Stomach (tissue), 19 donors: ENCODE measurements at places on chromosomes 2 and 18.
A peak's percentile ranks its signal among the peaks of the same experiment; 100 is the strongest.

DNA sequence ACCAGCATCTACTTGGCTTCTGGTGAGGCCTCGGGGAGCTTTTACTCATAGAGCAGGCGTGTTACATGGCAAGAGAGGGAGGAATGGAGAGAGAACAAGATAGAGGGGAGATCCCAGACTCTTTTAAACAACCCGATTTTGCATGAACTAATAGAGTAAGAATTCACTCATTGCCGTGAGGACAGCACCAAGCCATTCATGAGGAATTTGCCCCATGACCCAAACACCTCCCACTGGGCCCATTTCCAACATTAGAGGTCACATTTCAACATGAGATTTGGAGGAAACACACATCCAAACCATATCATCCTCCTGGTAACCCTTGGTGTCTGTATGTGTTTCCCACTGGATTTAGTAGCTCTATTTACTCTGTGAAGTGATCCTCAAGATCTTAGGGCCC is 249.9 kb upstream of the SP5 start:
- DNase-seq = no peak

- no peak for DNase-seq
Observed at GRCh38 chr2:181998041-181998835, 12.6 kb downstream of the PPP1R1C start.

- peak; percentile 20 for DNase-seq
Observed at GRCh38 chr2:1652034-1652790, 92.1 kb downstream of the PXDN start.

- no peak for DNase-seq
Observed at GRCh38 chr2:13240061-13240460, 523.3 kb downstream of the TRIB2 start.

GRCh38 chr2:33384599-33384961 is 91.9 kb upstream of the RASGRP3 start:
- DNase-seq = no peak

DNA sequence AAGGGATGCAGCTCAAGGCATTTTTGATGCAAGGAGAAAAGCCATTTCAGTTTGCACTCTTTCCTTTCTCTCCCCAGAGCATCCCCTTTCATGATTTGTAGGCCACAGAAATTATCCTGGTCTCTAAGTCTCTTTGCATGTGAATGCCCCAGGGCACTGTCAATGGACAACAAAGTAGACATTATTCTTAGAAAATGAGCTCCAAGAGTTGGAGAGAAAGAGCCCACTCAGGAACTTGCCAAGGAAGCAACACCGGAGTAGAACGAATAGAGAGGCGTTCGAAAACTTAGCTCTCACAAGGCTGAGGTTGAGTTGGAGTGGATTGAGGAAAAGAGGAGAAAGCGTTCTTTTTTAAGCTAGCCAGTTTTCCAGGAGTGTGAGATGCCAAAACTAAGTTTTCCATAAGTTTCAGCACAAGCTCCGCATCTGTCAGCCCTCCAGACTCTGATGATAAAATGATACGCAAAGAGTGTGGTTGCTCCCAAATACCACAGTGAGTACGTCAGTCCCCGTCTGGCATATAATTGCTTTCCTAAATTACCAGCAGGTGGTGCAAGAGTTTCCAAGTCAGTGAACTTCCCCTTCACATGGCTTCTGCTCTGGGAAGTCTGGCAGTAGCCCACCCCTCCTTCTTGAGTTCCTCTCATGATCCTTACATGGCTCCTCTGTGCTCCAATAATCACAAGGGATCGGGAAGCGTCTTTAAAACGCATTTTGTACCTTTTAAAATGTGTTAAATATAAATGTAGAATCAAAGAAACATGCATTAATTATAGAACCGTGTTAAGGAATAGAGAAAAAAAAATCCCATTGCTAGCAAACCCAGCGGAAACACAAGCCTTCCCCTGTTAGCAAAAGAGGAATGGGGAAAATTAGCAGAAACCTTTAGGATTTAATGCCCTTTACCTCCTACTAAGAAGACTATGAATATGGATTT is 1060.6 kb upstream of the FANCL start:
- DNase-seq = peak; percentile 31

DNA sequence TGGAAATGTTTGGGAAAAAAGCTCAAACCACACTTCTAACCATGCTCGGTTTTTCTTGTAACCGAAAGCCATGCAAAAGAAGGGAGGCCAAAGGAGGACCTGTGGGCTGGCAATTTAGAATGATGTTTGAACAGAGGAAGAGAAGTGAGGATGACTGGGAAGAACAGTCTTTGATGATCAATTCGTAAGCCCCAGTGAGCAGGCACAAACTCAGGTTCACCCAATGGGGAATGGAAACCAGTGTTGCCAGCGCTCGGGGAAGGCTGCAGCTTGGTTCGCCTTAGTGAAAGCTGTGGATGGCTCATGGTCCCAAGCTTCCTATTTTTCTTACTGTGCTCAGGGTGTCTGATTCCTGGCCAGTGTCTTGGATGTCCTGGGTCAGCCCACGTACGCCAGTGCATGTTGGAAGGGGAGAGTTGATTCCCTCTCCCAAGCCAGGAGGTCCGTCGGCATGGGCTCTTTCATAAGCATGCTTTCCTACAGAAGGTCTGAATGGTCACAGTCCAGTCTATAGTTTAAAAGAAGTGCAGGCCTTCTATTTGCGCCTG is 79.2 kb downstream of the VAPA start:
- DNase-seq = no peak

DNA sequence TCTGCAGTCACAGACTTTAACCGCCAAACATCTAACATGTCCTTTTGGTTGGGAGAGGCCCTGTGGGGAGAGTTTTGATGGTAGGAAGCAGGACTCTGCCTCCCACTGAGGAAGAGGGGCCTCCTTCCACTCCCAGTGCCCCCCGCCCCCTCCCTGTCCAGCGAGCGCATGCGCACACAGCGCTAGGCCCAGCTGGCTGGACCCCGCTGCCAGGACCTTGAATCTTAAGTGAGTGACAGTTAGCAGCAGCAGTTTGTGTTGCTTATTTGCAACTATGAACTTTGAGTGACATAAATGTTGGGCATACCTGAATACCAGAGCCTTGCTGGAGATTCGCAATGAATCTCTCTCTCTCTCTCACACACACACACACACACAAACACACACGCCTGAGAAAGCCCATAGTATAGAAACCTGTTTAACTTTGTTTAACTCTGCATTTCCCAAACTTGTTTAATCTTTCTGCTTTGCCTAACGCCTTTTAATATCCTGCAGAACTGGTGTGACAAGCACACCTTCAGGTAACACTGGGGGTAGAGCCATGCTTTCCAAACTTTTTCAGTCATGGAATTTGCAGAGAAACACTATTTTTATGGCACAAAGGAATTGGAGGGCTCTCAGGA is 134.6 kb upstream of the SMAD2 start:
- DNase-seq = no peak

- peak; percentile 75 for DNase-seq
Observed at GRCh38 chr2:42513252-42513918, 19.6 kb upstream of the KCNG3 start.

DNA sequence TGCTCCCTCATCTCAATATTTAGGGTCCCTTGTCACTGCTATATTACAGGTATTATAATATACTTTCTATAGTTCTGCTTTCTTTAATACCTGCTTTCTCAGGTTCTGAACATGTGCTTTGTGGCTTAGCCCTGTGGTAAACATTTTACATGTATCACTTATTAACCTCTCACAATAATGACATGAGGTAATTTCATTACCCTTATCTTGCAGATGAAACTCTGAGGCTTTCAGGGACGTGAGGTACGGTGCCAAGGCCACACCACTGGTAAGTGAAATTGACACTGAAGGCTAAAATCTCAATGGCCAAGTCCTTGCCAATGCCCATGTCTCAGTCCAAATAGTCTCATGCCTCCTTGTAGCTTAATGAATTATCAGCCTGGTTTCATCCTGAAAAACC is 21.7 kb downstream of the LINC00305 start:
- DNase-seq = no peak

DNA sequence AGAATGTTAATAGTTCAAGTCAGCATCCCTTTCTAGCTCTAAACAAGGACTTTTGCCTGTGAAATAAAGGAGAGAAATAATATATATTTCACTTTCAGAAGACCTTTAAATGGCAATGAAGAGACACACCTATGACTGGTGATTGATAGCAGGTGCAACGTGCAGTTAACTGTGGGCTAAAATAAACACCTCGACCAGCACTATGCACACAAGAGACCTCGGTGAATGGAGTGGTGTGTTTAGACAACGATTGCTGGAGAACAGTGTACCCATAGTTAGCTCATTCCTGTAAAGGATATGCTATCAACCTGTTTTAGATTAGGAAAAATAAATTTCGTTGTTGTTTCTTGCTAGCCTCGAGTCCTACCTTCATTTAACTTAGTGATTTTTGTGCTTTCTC is 143.4 kb downstream of the NR4A2 start:
- DNase-seq = peak; percentile 43

- peak; percentile 42 for DNase-seq
Observed at GRCh38 chr18:62485684-62486083, 37.1 kb upstream of the ZCCHC2 start.

DNA sequence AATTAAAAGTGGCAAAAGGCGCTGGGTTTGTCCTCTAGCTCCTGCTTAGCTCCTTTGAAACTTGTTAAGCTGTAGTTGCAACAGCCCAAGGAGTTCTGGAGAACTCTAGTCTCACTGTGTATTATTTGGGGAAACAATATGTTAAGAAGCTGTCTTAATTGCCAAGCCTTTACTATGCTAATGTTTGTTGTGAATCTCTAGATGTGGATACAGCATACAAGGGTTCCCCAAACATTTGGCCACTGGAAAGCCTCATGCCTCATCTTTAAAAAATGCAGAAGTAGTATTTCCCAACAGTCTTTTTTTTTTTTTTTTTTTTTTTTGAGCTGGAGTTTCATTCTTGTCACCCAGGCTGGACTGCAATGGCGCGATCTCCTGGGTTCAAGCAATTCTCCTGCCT is 236.7 kb downstream of the PRKCE start:
- no peak for DNase-seq

DNA sequence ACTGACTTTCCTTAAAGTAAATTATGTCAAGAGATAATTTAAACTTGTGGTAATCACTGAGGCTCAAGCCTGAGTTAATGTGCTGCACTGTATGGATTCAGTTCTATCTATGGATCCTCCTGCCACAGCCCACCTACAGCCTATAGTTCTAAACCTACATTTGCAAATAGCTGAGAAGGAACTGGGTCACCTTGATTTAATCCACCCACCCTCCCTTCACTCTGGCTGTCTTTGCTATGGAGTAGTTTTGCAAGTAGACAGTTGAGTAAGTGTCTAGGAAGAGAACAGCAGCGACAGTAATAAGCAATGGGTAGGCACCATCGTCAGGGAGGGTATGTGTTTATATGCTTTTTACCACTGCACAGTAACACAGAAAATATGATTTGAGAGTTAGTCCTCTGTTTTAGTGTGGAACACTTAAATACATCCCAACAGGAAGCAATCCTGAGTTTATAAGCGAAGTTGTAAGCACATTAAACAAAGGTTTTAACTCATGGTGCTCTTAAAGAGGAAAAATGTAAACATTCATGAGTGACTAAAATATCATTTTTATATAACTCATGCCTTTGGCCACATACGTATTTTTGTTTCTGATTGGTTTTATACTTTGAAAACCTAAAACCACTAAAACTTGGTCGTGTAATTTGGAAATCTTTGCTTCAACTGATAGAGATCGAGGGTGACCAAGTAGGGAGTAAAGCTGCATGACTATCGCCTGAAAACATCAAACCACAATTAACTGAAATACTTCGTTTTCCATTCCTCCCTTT is 36.3 kb upstream of the CHRNA1 start:
- no peak for DNase-seq

DNA sequence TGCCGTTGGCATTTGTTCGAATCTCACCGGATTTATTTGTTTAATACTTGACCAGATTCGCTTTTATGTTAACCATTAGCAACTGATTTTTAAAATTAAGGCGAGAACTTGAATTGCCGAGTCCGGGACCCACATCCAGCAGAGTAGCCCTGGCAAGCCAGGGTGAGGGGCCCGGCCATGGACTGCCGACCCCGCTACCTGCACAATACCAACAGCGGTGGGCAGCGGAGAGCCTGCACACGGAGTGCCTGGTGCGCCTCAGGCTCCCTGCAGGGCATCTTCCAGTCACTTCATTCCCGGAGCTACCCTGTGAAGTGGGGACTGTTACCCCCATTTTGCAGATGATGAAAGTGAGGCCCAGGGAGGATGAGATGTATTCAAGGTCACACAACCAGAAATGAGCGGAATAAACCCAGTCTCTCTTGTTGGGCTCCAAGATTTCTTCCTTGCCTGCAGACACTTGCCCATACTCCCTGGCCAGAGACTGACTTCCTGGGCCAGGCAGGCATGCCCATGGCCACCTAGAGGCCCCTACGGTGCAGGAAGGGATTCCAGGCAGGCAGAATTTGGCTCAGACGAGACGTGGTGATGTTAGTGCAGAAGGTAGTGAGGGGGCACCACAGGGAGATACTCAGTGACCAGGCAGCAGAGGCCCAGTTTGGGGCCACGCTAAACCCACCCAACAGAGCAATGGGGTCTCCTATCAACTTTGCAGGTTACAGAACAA is 2.9 kb downstream of the FBLN7 start:
- DNase-seq = no peak

- DNase-seq = no peak
Observed at GRCh38 chr2:217657252-217657651, 345.5 kb downstream of the TNS1 start.

- DNase-seq = peak; percentile 30
Observed at GRCh38 chr2:230124757-230125431, 56.2 kb upstream of the SLC16A14 start.

DNA sequence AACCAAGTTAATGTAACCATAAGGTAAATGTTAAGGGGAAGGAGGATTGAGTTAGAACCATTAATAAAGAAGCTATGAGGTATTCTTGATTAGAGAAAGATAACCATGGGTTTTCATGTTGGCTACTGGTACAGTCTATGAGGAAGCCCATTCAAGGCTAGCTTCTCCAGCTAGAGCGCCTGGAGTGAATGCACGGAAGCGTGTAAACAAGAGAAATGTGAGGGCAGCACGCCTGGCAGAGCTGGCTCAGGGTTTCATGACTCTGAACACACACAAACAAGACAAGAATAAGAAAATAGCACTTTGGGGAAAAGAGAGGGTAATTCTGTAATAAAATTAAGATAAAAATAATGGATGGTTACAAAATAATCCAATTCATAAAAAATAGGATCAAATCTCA is 255.3 kb downstream of the PDE11A start:
- DNase-seq = no peak

DNA sequence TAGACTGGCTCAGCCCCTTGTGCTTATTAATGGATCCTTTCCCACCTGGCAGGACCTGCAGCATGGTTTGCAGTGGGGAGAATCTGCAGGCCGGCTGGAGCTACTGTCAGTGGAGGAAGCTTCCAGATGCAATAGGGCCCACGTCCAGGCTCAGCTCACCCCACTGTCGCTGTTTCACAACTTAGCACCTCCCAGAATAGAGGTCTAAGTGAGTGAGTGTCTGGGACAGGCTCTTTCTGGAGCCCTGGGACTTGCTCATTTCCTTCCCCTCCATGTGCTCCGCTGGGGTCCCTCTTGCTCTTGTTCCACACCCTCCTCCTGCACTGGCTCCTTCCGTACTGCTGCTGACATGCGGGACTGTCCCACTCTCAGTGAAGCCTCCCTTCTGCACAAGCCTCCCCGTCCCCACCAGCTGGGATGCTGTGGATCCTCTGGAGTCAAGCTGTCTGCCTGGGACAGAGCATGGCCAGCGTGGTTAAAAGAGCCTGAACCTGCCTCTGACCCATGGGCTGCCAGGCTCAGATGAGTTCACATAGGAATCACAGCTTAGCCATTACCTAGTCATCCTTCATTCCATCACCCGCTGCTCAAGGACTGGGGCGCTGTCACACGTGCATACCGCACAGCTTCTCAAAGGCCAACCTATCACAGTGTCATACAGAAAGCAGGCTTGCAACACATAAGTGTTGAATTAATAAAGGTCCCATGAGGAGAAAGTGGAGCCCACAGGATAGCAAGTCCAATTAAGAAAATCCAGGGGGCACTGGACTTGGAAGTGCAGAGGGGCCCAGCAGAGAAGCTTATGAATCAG is 135.9 kb downstream of the ACKR3 start:
- DNase-seq = no peak
